Panc1 (cell line): ENCODE measurements at places on chromosomes 3 and 15. TPM values are rescaled to one million over a fixed set of nuclear protein-coding genes. Genes with fewer than 3 reads are reported as not detected.

Gene CFAP100
- total RNA-seq: not detected

Gene NOX5
- total RNA-seq: 0.26 TPM

Gene CCR1
- total RNA-seq: not detected

DNA sequence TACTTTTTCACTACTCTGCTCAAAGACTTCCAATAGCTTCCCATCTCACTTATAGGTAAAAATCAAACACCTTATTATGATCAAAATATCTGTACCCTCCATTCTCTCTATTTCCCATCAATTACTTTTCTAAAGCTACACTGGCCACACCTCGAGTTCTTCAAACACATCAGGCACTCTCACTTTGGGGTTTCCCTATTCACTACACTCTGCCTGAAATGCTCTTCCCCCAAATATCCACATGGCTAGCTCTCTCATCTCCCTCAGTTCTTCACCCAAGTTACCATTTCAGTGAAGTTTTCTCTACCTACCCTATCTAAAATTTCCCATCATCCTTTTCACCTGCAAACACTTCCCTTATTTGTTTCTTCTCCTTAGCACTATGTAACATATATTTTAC, 14.8 kb downstream of the UBE3A start:
- DNase-seq: no peak

- DNase-seq: no peak
These were observed 2.2 kb downstream of the POLG start for GRCh38 chr15:89332446-89332845.

GRCh38 chr3:53079791-53080555, 34.1 kb upstream of the SFMBT1 start:
- no peak for DNase-seq

- DNase-seq: no peak
These were observed 4.0 kb upstream of the RASGRF1 start for GRCh38 chr15:79094611-79095021.
